CD4-positive, alpha-beta T cell treated with Interleukin-2 at 100 ng/mL for 4 hours (primary cell): ENCODE measurements at places on chromosomes 3 and 15.

GRCh38 chr15:65877749-65878148 is 8.5 kb downstream of the RAB11A start:
- DNase-seq = no peak

- DNase-seq = no peak
These were observed 407.4 kb downstream of the RSL24D1 start for GRCh38 chr15:54789376-54789775.

DNA sequence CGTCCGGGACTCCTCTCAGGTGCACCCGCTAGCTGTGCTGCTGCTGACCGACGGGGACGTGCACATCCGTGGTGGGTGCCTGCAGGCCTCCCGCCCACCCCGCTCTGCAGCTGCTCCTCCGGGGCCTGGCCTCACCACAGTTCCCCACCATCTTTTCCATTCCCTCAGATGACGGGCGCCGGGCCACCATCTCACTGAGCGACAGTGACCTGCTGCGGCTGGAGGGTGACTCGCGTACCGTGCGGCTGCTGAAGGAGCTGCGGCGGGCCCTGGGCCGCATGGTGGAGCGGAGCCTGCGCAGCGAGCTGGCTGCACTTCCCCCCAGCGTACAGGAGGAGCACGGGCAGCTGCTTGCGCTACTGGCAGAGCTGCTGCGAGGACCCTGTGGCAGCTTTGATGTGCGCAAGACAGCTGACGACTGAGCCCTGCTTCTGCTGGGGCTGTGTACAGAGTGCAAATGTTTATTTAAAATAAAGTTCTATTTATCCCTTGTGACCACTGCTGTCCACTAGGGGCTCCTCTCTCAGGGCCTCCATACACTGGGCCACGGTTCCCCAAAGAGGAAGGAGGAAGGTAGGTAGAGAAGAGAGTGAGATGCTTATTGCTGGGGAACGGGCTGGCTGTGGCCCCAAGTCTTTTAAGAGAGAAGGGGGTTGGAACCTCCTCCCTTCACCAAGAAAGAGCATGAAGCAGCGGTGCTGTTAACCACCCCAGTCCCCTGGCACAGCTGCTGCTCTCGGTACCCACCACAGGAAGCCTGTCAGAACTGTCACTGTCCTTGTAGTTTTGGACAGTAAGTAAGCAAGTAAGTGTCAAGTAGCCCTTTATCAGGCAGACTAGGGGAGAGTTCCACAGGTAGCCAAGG is 47.0 kb downstream of the DHX30 start:
- DNase-seq = no peak

GRCh38 chr3:157154563-157155330 is 5.2 kb downstream of the CCNL1 start:
- no peak for DNase-seq

DNA sequence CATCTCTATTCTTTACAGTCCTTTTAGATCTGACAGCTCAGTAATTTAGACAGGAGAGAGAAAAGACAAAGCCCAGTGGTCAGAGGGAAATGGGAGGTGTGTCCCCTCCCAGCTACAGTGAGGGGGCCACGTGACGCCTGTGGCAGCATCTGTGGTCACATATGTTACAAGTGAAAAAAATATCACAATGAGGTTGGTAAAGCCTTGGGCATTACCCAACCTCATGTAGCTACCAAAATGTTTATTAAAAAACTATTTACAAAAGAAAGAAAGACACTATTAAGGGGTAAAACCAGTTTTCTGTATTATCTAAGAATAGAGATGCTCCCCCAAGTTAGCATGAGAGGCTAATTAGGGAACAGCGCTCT is 42.9 kb upstream of the PLCL2 start:
- peak; percentile 63 for DNase-seq

DNA sequence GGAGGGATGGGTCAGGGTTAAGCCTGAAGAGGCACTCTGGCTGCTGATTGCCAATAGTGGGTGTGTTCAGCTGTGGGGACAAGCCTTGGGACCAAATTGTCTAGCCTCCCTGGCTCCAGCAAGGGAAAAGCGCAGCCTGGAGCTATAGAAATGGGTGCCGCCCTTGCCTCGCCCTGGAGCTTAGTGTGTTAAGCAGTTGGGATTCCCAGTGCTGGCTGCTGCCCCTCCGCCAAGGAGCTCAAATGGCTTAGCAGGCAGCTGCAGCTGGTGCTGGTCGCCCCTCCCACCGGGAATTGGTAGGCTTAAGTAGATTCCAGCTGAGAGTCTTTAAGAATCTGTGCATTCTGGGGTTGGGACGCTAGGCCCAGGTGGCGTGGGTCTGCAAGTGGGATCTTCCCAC is 662.9 kb upstream of the TBL1XR1 start:
- no peak for DNase-seq

- no peak for DNase-seq
These were observed 99.8 kb upstream of the PRR20G start for GRCh38 chr3:127387556-127388153.

GRCh38 chr15:81575436-81576123 is 201.6 kb upstream of the TMC3 start:
- DNase-seq = no peak

GRCh38 chr15:89068325-89068784 is 19.9 kb upstream of the ABHD2 start:
- no peak for DNase-seq

GRCh38 chr3:64266065-64266931 is 41.0 kb upstream of the PRICKLE2 start:
- no peak for DNase-seq

DNA sequence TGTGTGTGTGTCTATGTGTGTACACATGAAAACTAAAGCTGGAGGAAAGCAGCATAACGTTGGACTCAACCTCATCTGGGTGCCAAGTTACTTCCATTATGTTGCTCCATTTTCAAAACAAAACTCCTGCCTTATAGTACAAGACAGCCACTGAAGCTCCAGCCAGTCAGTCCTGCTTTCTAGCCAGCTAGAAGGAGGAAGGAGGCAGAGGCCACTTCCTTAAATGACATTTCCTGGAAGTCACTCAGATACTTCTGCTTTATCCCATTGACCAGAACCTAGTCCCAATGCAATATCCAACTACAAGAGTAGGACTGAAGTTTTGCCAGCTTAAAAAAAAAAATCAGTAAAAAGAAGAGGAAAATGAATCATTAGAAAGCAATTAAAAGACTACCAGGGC is 31.7 kb downstream of the CADPS start:
- no peak for DNase-seq

GRCh38 chr15:28105793-28106192 is 6.7 kb upstream of the OCA2 start:
- no peak for DNase-seq
